ENCODE measurements at places on chromosomes 13 and 19.

DNA sequence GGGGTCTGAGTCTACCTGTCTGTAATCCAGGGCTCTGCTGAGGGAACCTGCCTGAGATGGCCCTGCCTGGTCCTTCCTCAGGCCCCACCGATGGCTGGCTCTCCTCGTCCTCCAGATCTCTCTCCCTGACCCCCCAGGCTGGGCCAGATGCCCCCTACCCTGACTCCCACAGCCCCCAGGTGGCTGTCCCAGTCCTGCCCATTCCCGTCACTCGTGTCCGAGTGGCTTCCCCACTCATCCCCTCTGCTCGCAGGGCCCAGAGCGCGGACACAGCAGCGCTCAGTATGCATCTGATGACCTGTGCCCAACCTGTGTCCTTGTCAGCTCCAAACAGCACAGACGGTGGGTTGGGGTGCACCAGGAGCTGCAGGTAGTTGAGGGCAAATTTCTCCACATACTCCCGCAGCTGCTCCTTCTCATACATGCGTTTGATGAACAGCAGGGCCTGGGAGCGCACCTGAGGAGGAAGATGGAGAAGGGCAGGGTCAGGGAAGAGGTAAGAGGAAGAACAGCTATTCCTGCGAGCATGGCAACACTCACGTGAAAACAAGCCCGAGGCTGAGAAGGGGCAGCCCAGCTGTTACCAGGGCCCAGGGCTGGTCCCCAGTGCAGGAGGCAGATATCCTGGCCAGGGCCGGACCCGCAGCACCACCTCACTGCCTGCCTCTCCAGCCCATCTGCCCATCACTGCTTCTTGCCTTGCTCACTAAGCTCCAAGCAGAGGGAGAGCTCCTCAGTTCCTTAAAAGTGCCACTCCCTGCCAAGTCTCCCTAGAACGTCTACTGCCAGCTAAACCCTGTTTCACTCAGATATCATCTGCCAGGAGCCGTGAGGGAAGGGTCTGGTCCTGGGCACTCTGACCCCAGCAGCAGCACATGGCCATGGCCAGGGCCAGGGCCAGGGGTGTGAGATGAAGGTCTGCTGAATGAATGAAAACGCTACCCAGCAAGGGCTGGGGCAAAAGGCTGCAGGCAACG, 11.1 kb upstream of the RSPH6A start:
- no peak for DNase-seq

GRCh38 chr19:46787331-46788261, 798 bp downstream of the SLC1A5 start:
- peak; percentile 82 for DNase-seq

DNA sequence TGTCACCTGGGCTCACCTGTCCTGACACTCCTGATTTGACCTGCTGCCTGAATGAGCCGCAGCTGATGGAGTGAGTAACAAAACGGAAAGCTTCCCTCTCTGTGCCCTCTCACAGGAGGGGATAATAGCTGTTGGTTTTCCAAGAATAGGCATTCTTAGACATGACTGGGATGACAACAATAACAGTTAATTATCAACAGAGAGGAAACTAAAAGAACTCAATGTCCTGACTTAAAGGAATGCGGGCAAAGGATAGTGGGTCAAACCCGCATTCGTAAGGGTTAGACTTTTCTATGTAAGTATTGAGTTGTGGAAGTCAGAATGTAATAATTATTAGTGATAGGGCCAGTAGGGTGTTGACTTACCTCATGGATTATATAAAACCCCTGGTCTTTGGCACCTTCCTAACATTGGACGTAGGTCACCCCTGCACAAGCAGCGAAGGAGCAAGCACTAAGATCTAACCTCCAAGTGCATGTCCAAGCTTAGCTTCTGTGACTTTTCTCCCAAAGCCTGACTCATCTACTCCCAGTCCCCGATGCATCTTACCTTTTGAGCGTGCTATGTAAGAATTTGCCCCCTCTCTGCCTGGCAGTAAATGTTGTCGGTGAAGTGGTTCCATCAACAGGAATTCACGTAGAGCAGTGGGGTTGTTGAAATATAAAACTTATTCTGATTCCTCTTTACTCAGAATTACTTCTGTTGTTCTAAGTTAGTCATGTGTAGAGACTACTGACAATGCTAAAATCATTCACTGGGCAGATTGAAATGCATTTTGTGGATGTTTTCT, 442.3 kb downstream of the FGF9 start:
- no peak for DNase-seq

GRCh38 chr19:41796362-41796761, at the start of gene CEACAM3:
Gene CEACAM3 (plus strand): TSS chr19:41796587. CDS start chr19:41796678, 91 bp downstream.
- DNase-seq: no peak

- DNase-seq: no peak
Measured at GRCh38 chr13:40651866-40652587, 14.4 kb downstream of the FOXO1 start.

DNA sequence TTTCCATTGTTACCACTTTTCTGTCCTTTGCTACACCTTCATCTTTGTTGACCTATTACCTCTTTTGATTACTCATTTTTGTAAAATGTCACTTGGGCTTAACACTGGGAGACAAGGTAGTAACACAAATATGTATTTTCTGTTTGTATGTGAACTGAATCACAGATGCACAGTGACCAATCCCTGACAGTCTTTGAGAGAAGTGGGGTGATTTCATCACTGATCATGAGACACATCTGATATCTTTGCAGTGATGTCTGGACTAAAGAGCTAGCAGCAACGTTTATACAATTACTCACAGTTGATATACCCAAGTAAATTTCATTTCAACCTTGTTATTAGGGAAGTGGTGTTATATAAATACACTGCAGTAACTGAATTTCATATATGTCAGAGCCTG, 1397.4 kb upstream of the SPRY2 start:
- no peak for DNase-seq

- no peak for DNase-seq
Measured at GRCh38 chr13:113051641-113052040, 54.0 kb upstream of the F7 start.
